Tongue (tissue), 3 donors: ENCODE measurements at places on chromosomes 5 and 9. TPM values are rescaled to one million over a fixed set of nuclear protein-coding genes. Genes with fewer than 3 reads are reported as not detected.

- DNase-seq = no peak
Observed at GRCh38 chr5:31823472-31823871, 184.5 kb downstream of the PDZD2 start.

DNA sequence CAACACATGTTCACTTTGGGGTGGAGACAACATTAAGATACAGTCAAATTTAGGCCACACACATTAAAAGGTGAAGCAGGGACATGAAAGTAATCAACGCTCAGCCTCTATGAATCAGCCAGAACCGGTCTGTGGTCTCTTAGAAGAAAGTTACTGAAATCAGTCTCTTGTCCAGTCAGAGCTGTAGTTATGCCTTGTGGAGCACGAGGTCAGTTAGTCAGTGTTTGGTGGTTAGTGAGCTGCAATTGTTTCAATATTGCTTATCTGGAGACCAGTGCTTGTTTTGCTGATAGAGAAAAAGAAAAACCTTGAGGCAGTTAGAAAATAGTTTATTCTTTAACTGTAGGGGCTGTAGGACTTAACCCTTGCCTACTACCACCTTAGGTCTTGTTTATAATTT is 157.8 kb upstream of the RASEF start:
- DNase-seq = no peak

DNA sequence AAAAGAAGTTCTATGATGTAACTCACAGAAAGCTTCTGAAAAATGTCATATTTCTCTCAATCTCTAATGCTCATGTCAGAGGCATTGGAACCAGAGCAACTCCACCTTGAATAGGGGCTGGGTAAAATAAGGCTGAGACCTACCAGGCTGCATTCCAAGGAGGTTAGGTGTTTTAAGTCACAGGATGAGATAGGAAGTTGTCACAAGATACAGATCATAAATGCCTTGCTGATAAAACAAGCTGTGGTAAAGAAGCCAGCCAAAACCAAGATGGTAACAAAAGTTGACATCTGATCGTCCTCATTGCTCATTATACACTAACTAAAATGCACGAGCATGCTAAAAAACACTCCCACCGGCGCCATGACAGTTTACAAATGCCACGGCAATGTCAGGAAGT is 411.1 kb upstream of the GRIA1 start:
- no peak for DNase-seq

- no peak for DNase-seq
Observed at GRCh38 chr9:93860694-93861658, 94.2 kb downstream of the BARX1 start.

GRCh38 chr5:78908173-78909061 is 76.7 kb downstream of the ARSB start:
- DNase-seq = peak; percentile 96

DNA sequence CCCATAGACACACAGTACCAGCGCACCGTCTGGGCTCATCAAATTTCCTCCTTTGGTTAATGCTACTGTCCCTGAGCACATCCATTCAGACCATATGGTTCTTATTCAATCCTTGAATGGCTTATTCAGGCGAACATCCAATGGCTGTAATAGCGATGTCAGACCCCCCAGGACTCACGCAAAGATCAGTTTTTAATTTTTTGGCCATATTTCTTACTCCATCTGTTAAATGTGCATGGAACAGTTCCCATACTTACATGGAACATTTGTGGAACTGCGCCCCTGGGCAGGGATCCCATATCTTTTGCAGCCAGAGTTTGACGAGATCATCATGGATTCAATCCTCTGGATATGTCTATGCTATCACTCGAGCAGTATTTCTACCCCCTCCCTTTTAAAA is 213.2 kb downstream of the ADAMTS6 start:
- DNase-seq = peak; percentile 74

DNA sequence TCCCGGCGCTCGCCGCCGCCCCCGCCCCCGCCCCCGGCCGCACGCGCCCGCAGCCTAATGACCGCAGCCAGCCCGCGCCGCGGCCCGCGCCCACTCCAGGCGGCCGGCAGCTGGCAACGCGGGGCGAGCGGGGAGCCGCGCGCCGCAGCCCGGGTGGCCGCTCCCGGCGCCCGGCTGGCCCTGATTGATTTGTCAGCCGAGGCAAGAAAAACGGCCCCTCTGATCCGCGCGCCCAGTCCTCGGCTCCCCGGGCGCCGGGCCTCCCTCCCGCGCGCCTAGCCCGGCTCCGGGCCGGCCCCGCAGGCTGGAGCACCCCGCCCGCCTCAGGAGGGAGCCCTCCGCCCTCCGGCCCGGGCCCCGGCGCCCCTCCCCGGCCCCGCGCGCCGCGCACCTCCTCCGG is 11.9 kb upstream of the LHX2 start:
- DNase-seq = peak; percentile 9

DNA sequence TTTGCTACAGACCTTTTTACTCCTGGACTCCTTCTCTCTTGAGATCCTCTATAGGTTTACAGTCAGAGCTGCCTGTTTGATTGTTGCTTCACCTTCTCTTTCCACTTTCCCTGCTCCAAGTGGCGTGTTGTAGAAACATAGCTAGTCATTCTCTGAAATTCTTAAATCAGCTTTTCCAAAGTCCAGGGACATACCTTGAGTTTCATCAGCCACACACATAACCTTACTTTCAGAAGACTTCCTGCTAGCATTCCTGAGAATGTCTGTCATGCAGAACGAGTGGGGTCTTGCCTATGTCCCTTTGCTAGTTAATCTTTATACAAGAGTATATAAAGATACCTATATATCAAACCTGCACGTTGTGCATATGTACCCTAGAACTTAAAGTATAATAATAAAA is 230.3 kb upstream of the ZNF462 start:
- DNase-seq = no peak

DNA sequence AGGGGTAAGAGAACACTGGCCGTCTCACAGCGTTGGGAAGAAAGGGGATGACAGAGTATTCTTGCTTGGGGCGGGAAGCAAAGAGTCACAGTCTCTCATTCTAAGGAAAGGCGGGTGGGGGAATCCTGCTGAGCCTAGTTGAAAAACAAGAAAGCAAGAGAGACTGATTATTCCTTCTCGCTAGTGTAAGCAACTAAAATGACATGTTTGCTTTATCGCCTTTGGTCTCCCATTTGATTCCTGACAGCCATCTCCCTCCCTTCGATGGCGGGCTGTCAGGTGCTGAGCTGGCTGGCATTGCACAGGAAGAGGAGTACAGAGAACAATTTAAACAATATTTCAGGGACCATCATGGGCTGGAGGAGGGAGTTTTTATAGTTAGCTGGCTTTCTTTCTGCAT is 331.3 kb downstream of the ASTN2 start:
- DNase-seq = no peak

- no peak for DNase-seq
Observed at GRCh38 chr5:80798633-80799032, 143.8 kb upstream of the DHFR start.

DNA sequence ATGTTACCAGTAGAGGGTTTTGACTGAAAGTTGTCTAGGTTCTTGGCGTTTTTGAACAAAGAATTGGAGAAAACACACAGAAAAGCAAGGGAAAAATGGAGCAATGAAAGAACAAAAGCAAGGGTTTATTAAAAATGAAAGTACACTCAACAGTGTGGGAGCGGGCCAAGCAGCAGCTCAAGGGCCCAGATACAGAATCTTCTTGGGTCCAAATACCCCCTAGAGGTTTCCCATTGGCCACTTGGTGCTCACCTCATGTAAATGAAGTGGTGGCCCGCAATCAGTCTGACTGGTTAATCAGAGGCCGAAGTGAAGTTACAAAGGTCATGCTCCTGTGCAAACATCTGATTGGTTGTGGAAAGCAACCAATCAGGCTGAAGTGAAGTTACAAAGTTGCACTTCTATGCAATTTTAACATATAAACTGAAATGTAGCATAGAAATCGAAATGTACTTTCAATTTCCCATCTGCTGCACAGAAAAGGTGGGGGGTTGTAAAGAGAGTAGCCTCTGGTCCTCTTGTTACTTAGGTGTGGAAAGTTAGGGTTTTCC is 1.9 kb upstream of the GM2A start:
- no peak for DNase-seq

Gene ACSL6
- 2.5 TPM for total RNA-seq
